Psoas muscle (tissue), 8 donors: ENCODE measurements at places on chromosomes 12 and 14. TPM values are rescaled to one million over a fixed set of nuclear protein-coding genes. Genes with fewer than 3 reads are reported as not detected.

KIF21A gene
- 26.7 TPM for total RNA-seq

TMEM63C gene
- not detected for total RNA-seq

DNA sequence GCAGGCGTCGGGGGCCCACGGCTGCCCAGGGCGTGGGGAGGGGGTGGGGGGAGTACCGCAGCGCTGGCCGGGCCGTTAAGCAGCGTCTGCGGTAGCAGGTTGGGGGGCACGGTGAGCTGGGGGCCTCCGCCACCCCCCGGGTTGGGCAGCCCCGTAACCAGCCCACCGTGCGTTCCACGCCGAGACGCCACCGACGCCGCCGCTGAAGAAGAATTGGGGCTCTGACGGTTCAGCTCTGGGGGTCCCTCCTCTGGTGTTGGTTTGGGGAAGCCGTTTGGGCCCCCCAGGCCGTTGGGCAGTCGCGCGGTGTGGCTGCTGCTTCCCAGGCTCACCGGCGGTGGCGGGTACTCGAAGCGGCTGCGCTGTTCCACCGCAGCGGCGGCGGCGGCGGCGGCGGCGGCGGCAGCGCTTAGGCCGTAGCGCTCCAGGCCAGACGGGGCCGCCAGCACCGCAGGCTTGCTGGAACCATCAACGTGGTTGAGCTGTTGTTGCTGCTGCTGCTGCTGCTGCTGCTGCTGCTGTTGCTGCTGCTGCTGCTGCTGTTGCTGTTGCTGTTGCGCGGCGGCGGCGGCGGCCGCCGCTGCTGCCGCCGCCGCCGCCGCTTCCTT is 1.5 kb downstream of the IRF2BPL start:
- no peaks in the 10 kb centered on the region for H3K27me3 ChIP-seq
- peak overlapping the region; percentile 100 for H3K27ac ChIP-seq
- peaks cover 63% of the 10 kb centered on the region for H3K4me1 ChIP-seq
- peak; percentile 82 for DNase-seq

DNA sequence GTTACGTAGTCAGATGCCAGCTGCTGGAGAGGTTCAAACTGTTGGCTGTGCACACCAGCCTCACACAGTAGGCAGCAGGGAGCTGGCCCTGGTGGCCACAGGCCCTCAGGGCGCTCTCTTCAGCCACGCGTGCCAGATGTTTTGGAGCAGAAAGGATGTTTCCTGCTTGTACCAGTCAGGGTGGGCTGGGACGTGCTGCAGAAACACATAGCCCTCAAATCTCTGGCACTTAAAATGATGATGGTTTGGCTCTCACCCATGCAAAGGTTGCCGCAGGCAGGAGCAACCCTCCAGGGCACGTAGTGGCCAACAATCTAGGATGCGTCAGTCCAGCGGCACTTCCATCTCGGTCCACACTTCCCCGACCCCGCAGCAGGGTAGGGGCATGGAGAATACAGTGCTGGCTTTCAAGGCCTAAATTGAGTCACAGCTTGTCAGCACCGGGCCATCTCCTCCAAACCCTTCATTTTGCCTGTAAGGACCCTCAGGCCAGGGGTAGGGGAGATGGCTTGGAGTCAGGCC is 1.7 kb upstream of the FAM181A start:
- no peak overlapping the region for H3K4me3 ChIP-seq
- peaks cover 33% of the 10 kb centered on the region for H3K36me3 ChIP-seq
- no peaks in the 10 kb centered on the region for H3K4me1 ChIP-seq
- DNase-seq = no peak
- H3K27ac ChIP-seq = no peak overlapping the region

GRCh38 chr12:54039417-54040147 is 6.7 kb downstream of the HOXC5 start:
- no peaks in the 10 kb centered on the region for H3K36me3 ChIP-seq
- H3K27me3 ChIP-seq = no peaks in the 10 kb centered on the region
- no peaks in the 10 kb centered on the region for H3K4me1 ChIP-seq
- peak overlapping the region; percentile 53 for H3K27ac ChIP-seq
- peak; percentile 80 for DNase-seq
